Kidney (tissue), 22 donors: ENCODE measurements at places on chromosomes 2 and 18.

DNA sequence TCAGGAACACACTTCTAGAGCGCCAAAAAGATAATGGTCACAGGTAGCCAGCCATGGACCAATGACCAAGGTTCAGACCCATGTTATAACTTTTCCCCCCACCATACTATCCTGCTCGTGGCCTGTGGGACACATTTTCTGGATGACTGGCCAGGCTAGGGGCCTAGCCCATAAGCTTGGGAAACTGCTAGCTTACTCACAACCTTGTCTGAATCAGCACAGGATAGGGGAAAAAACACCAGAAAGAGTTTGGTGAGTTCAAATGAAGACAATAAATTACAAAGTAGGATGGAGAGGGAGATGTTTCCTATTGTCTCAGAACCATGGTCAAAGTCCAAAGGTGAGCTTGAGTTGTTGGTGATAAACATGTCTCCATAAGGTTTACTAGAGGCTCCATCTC, 156.3 kb upstream of the CCDC68 start:
- no peaks in the 10 kb centered on the region for H3K36me3 ChIP-seq
- H3K27me3 ChIP-seq, result no peaks in the 10 kb centered on the region
- DNase-seq, result no peak
- H3K27ac ChIP-seq, result no peak overlapping the region

DNA sequence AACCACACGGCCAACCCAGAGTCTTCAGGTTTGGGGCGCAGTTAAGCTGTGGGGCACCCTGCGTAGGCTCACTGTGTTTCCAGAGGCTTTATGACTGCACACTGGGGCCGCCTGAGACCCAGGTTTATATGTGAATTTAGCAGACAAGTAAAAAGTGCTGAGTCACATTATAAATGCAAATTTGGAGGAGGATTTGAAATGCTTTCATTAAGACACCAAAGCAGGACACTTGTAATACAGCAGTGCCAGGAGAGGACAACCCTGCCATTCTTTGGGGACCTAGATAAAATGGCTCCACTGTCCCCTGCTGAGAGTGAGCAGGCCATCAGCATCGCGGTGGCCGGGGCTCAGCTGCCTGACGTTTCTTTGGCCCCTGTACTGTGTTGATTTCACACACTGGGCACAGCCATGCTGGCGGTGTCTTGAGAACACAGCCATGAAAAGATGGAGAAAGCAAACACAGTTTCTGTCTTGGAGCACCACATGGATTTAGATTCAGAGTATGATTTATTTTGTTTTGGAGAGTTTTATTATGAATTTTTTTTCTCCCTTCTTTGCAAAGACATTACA, 10.2 kb downstream of the ACKR3 start:
- no peak overlapping the region for H3K27ac ChIP-seq
- H3K4me3 ChIP-seq, result no peak overlapping the region
- peaks cover 4% of the 10 kb centered on the region for H3K36me3 ChIP-seq
- H3K4me1 ChIP-seq, result peaks cover 9% of the 10 kb centered on the region
- DNase-seq, result no peak

- no peaks in the 10 kb centered on the region for H3K27me3 ChIP-seq
- no peak overlapping the region for H3K4me3 ChIP-seq
- no peaks in the 10 kb centered on the region for H3K36me3 ChIP-seq
Measured at GRCh38 chr18:11276678-11277077, 127.3 kb upstream of the PIEZO2 start.

GRCh38 chr2:197972061-197972460, 167.7 kb downstream of the PLCL1 start:
- H3K27ac ChIP-seq, result no peak overlapping the region
- no peaks in the 10 kb centered on the region for H3K27me3 ChIP-seq
- H3K36me3 ChIP-seq, result no peaks in the 10 kb centered on the region
- no peak for DNase-seq
- no peak overlapping the region for H3K4me3 ChIP-seq

DNA sequence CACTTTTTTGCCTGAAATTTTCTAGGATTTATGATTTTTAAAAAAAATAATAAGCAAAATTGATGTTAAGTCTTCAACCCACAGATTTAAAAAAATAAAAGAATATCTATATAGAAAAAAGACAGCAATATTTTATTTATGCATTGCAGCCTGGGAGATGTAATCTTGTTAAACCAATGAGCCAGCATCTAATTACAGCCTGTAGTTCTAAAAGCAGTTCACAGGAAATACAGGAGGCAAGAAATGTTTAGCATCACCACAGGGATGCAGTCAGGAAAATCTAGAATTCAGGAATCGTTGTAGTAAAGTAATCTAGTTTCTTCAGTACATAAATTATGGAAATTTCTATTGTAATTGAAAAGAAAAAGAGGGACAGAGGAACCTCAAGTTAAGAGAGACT, 17.2 kb downstream of the UGGT1 start:
- no peak overlapping the region for H3K27ac ChIP-seq
- no peak for DNase-seq
- H3K4me3 ChIP-seq, result no peak overlapping the region
- H3K4me1 ChIP-seq, result no peaks in the 10 kb centered on the region
- H3K36me3 ChIP-seq, result peaks cover 3% of the 10 kb centered on the region

DNA sequence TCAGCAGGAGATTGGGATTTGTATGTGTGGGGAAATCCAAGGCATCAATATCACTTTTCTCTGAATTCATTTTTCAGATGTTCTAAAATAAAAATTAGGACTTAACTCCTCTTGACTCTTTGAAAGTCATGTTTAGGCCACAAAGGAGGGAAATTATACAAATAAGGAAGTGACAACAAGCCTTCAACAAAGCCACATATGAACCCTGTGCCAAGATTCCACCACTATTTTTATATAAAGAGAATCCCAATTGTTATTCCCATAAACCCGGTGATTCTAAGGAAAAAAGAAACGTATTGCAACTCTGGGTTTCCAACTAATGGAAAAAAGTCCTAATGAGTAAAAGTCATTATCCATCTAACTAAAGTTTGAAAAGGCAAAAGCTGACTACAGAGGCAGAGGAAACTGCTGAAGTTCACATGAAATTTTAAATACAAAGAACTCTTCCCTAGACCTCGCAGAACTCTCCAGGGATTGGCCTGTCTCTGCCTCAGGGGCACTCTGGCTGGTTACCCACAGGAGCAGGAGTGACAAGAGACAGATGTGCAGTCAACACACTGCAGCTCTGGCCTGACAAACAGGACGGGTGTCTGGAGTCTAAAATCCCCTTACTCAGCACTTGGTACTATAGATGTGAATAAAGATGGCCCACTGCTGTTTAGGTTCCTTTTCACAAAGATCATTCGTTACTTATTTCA, 11.5 kb downstream of the NPC1 start:
- no peaks in the 10 kb centered on the region for H3K4me1 ChIP-seq
- H3K4me3 ChIP-seq, result no peak overlapping the region
- peaks cover 4% of the 10 kb centered on the region for H3K36me3 ChIP-seq
- peak overlapping the region; percentile 69 for H3K27ac ChIP-seq
- no peaks in the 10 kb centered on the region for H3K27me3 ChIP-seq
- no peak for DNase-seq

- peak overlapping the region; percentile 95 for H3K27ac ChIP-seq
- no peaks in the 10 kb centered on the region for H3K36me3 ChIP-seq
- no peak for DNase-seq
- H3K27me3 ChIP-seq, result no peaks in the 10 kb centered on the region
Measured at GRCh38 chr2:46001290-46001689, 295.9 kb upstream of the EPAS1 start.

DNA sequence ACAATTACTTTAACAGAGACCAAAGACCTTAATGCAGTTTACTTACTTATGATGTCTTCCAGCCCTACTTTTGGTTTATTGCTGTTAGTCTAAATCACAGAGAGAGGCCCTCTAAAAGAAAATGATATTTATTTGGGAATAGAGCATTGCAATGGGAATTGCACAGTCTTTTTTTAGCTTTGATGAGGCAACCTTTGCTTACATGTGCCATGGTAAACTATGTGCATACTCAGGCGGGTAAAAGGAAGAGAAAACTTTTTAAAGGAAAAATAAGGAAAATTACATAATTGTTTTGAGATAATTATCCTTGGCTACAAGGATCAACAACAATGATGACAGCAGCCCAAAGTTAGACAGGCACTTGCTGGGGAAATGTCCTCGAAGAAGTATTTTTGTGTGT, 78.6 kb downstream of the EFEMP1 start:
- DNase-seq, result no peak
- no peaks in the 10 kb centered on the region for H3K36me3 ChIP-seq
- H3K27ac ChIP-seq, result no peak overlapping the region
- H3K4me1 ChIP-seq, result no peaks in the 10 kb centered on the region
- H3K27me3 ChIP-seq, result no peaks in the 10 kb centered on the region

DNA sequence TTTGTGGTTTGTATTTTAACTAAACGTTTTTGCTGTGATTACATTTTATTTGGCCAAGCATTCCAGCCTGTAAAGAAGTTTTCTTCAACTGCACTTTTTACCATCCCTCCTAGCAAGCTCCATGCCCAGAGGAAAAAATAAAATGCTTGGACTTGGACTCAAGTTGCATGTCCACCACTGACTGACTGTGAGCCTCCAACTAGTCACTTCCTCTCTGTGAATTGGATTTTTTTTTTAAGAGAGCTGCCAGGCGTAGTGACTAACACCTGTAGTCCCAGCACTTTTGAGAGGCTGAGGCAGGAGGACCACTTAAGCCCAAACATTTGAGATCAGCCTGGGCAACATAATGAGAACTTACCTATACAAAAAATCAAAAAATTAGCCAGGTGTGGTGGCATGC, 1185.2 kb upstream of the PIK3C3 start:
- no peak overlapping the region for H3K27ac ChIP-seq
- H3K27me3 ChIP-seq, result no peaks in the 10 kb centered on the region
- no peaks in the 10 kb centered on the region for H3K36me3 ChIP-seq
- no peaks in the 10 kb centered on the region for H3K4me1 ChIP-seq
- no peak overlapping the region for H3K4me3 ChIP-seq

DNA sequence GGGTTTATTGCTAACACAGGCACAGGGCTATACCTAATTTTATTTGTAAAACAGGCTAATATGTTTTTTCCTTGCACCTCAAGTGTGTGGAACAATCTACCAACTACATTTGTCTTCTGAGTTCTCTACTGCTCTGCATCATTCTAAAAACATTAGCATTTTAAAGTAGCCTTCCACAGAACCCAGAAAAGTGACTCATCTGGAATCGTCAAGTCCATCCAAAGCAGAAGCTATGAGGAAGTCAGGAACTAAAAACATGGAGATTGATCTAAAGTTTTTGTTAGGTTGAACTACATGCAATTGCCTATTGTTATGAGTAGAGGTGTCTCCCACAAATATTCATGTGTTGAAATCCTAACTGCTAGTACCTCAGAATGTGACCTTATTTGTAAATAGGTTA, 70.9 kb downstream of the SUCLG1 start:
- no peak for DNase-seq
- H3K27me3 ChIP-seq, result no peaks in the 10 kb centered on the region
- H3K36me3 ChIP-seq, result no peaks in the 10 kb centered on the region
- no peak overlapping the region for H3K27ac ChIP-seq

GRCh38 chr2:144708626-144709025, 188.7 kb upstream of the ZEB2 start:
- H3K27ac ChIP-seq, result no peak overlapping the region
- no peak overlapping the region for H3K4me3 ChIP-seq
- no peaks in the 10 kb centered on the region for H3K27me3 ChIP-seq
- no peaks in the 10 kb centered on the region for H3K4me1 ChIP-seq
- H3K36me3 ChIP-seq, result no peaks in the 10 kb centered on the region

DNA sequence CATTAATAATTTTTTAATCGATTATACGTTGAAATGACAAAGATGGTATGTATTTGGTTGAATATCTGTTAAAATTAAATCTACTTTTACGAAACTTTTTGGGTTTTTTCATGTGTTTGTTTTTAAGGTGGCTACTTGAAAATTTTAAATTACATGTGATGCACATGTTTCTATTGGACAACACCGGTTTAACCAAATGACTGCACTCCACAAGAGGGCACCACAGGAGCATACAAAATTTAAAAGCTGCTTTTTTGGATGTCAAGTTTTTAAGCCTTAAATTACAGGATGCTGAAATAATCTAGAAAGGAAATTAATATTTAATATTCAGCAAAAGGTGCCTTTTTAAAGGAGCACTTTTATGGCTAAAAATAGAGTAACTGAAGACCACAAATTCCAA, 98.7 kb downstream of the ACVR1 start:
- H3K27me3 ChIP-seq, result no peaks in the 10 kb centered on the region
- H3K4me3 ChIP-seq, result no peak overlapping the region
- H3K36me3 ChIP-seq, result peaks cover 3% of the 10 kb centered on the region

- no peaks in the 10 kb centered on the region for H3K27me3 ChIP-seq
- H3K27ac ChIP-seq, result no peak overlapping the region
- no peak overlapping the region for H3K4me3 ChIP-seq
- no peaks in the 10 kb centered on the region for H3K4me1 ChIP-seq
- H3K36me3 ChIP-seq, result no peaks in the 10 kb centered on the region
Measured at GRCh38 chr2:161076936-161077335, 83.3 kb upstream of the TANK start.

GRCh38 chr2:226847090-226847489, 11.2 kb downstream of the RHBDD1 start:
- no peak overlapping the region for H3K4me3 ChIP-seq
- H3K27ac ChIP-seq, result no peak overlapping the region
- H3K27me3 ChIP-seq, result no peaks in the 10 kb centered on the region
- DNase-seq, result no peak
- no peaks in the 10 kb centered on the region for H3K36me3 ChIP-seq
- H3K4me1 ChIP-seq, result no peaks in the 10 kb centered on the region

DNA sequence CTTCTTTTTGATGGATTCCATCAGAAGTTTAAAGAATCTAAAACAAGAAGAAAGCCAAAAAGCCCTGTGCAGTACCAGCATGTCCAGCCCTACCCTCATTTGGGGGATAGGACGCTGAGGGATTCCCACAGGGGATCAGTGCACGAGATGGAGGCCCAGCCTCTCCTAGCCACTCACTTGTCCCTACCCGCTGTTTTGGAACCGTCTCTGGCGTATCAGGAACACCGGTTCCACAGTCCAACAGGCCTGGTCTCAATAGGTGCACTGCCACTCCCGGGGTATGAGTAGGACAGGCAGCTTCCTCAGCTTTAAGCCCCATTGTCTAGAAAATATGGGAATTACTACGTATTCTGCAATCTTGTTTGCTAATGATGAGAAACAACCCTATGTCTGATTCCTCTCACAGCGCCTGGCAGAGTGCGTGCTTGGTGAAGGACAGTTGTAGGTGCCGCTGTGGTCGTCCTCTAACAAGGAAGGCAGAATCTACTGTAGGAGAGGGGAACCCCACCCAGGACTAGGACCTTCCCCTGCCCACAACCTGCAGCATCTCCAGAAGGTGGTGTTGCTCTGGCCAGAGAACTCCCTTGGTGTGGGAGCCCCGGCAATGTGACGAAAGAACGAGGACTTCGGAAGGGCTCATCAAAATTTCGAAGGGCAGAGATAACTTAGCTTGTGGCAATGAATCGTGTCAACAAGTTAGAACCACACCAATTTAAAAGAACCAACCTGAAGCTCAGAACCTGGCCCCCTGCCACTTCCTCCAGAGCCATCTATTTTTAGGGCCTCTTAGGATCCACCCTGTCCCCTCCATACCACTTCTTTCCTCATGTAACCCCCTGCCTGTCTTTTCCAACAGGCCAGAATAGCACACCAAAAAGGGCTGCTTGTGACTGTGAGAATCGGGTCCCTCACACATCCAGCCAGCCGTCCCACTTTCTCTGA, 71.7 kb downstream of the POLR1A start:
- no peak overlapping the region for H3K4me3 ChIP-seq
- peaks cover 16% of the 10 kb centered on the region for H3K36me3 ChIP-seq
- DNase-seq, result no peak
- H3K4me1 ChIP-seq, result peaks cover 40% of the 10 kb centered on the region
- peak overlapping the region; percentile 48 for H3K27ac ChIP-seq
- no peaks in the 10 kb centered on the region for H3K27me3 ChIP-seq
